ENCODE measurements at places on chromosomes 3 and 15.

- DNase-seq, result peak; percentile 29
These were observed 145.7 kb downstream of the TLE3 start for GRCh38 chr15:69951898-69952555.

DNA sequence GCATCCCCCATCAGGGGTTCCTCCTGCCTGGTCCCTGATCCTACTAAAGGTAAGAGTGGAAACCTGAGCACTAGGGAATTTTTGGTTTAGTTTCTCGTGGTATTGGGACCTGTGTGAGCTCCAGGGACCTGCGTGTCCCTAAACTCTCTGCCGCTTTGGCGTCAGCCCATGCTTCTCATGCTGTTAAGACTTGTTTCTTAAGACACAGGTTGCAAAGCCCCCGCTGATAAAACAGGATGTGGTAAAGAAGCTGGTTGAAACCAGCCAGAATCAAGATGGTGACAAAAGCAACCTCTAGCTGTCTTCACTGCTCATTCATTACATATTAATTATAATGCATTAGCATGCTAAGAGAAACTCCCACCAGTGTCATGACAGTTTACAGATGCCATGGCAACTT lies 64.6 kb downstream of the LYZL4 start:
- no peak for DNase-seq

- no peak for DNase-seq
These were observed 46.8 kb downstream of the CMTM6 start for GRCh38 chr3:32455609-32456428.

GRCh38 chr3:187491371-187491770 lies 123.2 kb downstream of the RTP4 start:
- peak; percentile 70 for DNase-seq

GRCh38 chr3:120495809-120496208 lies 45.0 kb upstream of the FSTL1 start:
- DNase-seq, result no peak

GRCh38 chr3:194486540-194487288 lies at the start of gene ATP13A3:
ATP13A3 (minus strand) TSS chr3:194487002; CDS start chr3:194462190, 24,812 bp downstream.
- DNase-seq, result peak; percentile 95

DNA sequence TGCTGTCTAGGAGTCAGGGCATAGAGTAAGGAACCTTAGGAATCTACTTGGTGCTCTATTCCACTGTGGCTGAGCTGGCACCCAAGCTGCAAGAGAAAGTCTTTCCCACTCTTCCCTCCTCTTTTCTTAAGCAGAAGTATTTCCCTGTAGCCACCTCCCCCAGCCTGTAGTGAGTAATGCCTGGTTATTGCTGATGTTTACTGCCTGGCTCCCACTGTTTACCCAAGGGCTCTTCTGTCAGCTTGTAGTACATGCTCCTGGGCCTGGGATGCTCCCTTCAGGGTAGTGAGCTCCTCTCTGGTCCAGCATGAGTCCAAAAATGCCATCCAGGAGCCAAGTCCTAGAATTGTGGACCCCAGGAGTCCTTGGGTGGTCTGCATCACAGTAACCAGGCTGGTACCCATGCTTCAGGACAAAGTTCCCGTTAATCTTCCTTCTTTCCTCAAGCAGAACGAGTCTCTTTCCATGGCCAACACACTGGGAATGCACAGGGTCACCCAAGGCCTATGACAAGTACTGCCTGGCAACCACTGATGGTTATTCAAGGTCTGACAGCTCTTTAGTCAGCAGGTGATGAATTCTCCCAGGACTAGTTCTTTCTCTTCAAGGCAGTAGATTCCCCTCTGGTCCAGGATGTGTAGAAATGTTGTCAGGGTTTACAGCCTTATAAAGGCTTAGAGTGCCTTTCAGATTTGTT lies 17.6 kb downstream of the GALK2 start:
- DNase-seq, result no peak

DNA sequence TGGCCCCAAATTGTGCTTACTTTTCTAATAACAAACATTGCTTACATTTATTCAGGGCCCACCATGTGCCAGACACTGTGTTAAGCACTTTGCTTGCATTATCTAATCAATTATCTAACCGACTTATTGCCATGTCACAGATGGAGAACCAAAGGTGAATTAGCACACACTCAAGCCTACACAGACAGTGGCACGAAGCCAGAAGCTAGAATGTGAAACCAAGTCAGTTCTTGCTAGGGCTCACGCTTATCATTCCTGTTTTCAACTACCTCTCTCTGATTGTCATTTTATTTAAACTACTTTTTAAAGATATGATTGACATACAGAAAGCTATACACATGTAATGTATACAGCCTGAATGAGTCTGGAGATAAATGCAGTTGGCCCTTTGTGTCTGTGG lies 215.7 kb upstream of the CFAP20DC start:
- no peak for DNase-seq

GRCh38 chr3:4956738-4957137 lies 22.5 kb upstream of the BHLHE40 start:
- DNase-seq, result peak; percentile 47

DNA sequence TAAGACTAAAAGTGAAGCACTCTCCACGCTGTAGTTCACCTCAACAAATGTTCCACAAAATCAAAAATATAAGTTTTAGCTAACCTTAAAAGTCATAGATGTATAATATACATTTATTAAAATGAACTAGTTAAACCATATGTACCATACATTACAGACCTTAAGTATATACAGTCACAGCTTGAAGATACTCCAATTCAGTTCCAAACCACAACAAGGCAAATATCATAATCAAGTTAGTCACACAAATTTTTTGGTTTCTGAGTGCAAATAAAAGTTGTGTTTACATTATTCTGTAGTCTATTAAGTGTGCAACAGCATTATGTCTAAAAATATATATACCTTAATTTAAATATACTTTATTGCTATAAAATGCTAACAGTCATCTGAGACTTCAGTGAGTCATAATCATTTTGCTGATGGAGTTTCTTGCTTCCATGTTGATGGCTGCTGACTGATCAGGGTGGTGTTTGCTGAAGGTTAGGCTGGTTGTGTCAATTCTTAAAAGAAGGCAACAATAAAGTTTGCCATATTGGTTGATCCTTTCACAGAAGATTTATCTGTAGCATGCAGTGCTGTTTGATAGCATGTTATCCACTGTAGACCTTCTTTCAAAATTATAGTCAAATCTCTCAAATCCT lies 736.7 kb downstream of the NSUN3 start:
- no peak for DNase-seq

DNA sequence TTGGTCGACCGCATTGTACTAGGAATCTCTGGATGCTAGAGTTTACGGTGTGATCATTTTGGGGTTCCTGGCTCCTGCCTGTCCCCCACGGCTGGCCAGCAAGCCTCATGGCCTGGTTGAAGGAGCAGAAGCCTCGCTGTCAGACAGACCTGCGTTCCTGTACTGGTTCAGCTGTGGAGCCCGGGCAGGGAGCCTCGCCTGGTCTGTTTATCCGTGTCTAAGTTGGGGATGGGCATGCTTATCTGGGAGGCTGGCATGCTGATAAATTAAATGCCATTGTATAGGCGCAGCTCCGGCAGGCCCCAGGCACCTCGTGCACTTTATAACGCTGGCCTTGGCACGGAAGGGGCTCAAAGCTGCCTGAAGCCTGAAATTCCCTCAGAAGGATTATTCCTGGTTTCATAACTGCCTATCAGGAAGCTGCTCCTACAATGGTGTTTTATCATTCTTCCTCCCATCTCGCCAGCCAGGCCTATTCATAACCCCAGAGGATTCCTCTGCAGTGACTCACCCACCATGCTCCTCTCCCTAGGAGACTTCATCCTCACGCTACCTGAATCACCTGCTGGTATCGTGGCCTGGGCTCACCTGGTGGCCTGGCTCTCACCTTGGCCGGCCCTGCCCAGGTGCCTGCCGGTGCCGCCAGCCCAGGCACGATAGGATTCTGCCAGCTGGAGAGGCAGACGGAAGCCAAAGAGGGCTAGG lies 110.9 kb downstream of the ASB7 start:
- no peak for DNase-seq

DNA sequence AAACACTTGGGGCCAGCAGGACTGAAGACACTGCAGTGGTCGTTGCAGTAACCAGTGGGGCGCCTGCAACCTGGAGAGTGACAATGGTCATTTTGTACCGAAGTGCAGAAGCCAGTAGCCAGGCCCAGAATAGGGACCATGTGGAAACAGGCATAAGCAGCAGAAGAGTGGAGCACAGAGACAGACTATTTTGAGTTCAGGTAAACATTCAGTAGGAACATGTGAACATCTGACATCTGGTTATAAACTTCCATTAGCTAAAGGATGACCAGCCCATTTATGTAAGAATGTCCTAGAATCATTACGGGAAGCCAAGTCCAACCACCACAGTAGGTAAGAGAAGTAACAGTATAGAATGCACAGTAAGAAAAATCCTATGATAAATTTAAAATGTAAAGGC lies 32.4 kb upstream of the TKT start:
- no peak for DNase-seq

DNA sequence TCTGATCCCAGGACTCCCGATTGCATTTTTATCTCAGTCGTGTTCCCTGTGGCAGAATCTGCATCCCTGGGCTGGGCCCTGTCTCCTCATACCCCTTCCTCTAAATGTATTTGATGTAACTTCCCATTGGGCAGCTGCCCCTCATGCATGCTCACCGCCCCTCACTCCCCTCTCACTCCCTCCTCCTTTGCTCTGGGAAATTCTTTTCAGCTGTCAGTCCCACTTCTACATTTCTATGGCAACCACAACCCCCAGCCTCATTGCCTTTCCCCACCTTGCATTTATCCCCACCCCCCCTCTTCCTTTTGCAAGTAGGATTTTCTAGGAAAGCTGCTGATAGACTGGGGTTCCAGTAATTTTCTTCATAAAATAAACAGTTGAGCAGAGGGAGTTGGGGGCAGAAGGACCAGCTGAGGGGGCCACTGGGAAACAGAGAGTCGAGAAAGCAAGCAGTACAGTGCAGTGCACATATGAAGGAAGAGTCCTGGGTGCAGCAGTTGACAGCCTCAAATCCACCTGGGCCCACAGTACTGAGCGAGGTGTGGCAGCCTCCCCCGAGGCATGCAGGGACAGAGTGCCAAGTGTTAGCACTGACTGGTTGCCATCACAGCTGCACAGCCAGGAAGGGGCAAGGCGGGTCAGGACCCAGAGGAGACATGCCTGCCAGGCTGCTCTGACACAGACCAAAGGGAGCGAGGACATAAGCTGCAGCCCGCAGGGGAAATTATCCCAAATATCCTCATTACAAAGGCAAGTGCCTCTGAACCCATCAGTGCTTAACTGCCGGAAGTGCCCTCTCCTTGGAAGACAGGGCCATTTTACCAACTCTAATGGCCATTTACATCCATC lies 476.3 kb downstream of the EPHB1 start:
- peak; percentile 99 for DNase-seq

GRCh38 chr3:3134750-3135448 lies 8.2 kb downstream of the TRNT1 start:
- DNase-seq, result no peak

DNA sequence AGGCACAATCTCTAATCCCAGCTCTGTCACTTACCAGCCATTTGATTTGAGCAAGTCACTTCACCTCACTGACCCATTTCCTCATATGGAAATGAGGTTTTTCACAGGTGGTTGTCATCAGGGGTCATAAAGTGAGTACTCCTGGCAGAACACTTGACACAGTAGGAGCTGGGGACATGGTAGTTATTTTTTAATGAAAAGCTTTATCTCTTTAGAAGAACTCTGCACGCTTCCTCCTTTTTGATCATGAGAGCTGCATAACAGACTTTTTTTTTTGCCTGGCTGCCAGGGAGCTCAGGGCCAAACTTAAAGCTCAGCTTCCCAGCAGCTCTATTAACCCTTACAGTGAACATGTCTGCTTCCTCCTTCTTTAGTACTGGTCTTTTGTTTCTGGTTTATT lies 8.4 kb downstream of the VWA5B2 start:
- no peak for DNase-seq

DNA sequence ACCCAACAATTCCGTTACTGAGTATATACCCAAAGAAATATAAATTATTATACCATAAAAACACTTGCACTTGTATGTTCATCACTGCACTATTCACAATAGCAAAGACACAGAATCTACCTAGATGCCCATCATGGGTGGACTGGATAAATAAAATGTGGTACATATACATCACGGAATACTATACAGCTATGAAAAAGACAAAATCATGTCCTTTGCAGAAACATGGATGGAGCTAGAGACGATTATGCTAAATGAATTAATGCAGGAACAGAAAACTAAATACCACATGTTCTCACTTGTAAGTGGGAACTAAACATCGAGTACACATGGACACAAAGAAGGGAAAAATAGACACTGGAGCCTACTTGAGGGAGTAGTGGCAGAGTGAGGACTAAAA lies 185.3 kb downstream of the PYDC2 start:
- no peak for DNase-seq

GRCh38 chr3:161508852-161509477 lies 12.4 kb downstream of the OTOL1 start:
- DNase-seq, result peak; percentile 22

GRCh38 chr3:62201438-62202035 lies 171.8 kb downstream of the FEZF2 start:
- no peak for DNase-seq

DNA sequence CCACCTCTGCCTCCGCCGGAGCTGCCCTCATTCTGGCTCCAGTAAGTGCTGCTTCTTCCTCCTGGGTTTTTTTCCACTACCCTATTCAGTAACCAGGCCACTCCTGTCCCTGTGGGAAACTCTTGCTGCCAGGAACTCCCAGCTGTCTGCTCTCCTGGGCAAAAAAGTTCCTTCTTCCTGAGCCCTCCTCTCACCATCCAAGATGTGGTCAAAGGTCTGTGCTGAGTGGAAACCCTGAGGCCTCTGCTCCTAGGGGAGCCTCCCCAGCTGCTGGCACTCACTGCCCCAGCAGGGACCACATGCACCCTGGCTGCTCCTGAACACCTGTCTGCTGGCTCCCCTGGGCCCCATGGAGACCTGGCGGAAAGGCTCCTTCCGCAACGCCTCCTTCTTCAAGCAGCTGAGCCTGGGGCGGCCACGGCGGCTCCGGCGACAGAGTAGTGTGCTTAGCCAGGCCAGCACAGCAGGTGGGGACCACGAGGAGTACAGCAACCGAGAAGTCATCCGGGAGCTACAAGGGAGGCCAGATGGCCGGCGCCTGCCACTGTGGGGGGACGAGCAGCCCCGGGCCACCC lies 454 bp downstream of the C15orf62 start:
- DNase-seq, result peak; percentile 8

- DNase-seq, result no peak
These were observed 251.7 kb downstream of the WNT5A start for GRCh38 chr3:55235416-55235815.

- DNase-seq, result no peak
These were observed 143.6 kb downstream of the CD47 start for GRCh38 chr3:107947203-107947602.

GRCh38 chr3:24830230-24831152 lies 335.8 kb upstream of the THRB start:
- DNase-seq, result peak; percentile 18

DNA sequence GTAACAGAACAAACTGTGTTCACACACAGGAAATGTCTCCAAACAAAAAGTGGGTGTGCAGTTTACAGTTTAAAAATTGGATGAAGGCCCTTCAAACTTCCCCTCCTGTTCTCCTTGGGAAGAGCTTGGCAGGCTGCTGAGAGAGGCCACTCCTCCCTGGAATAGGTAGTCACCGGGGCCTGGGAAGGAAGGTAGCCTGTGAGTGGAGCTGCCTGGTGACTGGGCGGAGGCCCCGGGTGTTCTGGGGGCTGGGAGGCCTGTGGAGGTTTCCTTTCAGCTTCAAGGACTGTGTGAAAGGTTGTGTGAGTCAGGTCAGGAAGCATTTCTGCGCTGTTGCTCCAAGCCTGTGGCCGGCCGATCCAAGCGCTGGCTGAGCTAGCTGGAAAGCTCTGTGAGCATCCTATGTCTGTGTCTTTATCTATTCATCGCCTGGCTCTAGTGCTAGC lies 14.1 kb downstream of the SLCO3A1 start:
- DNase-seq, result no peak

- no peak for DNase-seq
These were observed 17.1 kb downstream of the VIPR1 start for GRCh38 chr3:42519568-42519962.

All from NCI-H1105 (cell line).